ENCODE measurements at places on chromosomes 4 and X.

- DNase-seq = no peak
Observed at GRCh38 chr4:131509521-131509920, 1639.6 kb upstream of the PCDH10 start.

DNA sequence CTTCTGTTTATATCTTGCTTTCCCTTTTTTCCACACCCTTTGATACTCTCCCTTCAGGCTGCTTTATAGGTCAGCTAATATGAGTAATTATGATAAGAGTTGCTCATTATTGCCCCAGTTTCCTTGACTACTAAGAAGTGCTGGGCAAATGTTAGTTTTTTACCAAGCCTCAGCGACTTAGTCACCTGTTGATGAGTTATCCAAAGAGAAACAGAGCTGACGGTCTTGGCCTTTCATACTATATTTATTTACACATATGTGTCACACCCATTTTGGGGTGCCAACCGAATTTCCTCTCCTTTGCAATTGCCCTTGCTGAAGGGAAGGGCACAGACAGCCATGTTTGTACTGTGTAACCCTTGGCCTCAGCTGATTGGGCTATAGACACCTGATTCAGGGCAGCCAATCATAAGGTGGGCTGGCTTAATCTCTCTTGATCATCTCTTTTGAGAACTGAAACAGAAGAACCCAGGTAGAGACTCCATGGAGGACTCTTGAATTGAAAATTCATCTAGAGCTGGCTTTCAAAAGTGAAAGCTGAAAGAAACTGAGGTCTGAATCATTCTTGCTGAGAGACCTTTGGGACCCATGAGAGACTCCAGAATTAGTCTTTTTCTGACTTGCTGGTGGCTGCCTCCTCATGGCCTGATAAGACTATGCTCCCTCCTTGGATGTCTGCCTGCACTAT, 111.7 kb upstream of the RPS6KA3 start:
- no peak for DNase-seq

- DNase-seq = peak; percentile 68
Observed at GRCh38 chrX:104112326-104112951, at the start of gene ZCCHC18. ZCCHC18 (plus strand) TSS chrX:104112523; CDS start chrX:104114112, 1,589 bp downstream.

- DNase-seq = no peak
Observed at GRCh38 chr4:151850791-151851213, 90.0 kb upstream of the GATB start.

DNA sequence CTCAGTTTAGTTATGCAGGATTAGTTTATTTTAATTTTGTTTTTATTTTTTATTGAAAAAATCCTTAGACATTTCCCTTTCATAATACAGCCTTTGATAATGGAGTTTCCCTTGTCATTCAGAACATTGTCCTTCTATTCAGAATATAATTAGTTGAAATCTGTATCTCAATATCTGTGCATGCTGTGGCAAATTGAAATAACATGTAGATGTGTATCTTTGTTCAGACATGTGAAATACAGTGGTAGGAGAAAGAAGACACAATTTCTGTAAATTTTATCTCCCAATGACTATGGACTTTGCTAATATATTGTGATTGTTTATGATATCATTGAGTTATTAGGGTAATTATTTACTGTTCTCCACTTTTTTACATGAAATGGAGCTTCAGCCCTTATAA, 353.9 kb downstream of the GRID2 start:
- no peak for DNase-seq

DNA sequence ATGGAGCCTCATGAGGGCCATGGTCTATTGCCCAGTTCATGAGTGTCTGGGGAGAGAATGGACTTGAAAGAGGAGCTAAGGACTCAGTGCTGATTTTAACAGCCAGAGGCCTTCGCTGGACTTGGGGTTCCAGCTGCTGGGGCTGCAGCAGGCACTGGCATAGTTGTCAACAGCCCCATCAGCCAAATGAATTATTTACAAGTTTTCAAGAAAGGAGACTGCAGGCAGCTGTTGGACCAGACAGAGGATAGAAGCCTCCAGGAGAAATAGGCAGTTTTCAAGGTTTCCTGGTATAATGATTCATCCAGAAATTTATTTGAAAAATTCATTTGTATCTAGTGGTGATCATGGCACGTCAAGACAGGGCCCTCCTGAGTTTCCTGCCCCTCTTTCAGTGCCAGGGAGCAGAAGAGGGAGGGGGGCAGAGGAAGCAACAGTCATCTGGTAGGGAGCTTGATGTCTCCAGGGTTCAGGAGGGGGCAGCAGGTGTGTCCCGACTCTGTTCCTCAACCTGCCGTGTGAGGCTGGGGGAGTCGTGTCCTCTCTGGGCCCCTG, 63.1 kb upstream of the GPR78 start:
- DNase-seq = no peak
